ENCODE measurements at places on chromosomes 3 and 15. TPM values are rescaled to one million over a fixed set of nuclear protein-coding genes. Genes with fewer than 3 reads are reported as not detected.

The SEMA3F gene
- 36.1 TPM for total RNA-seq

The TNK2 gene
- 10.7 TPM for total RNA-seq

The WDR93 gene
- 1.5 TPM for total RNA-seq

The LTF gene
- not detected for total RNA-seq

The CCR9 gene
- not detected for total RNA-seq

The UBE2E1 gene
- total RNA-seq: 60.6 TPM

The ZNF619 gene
- total RNA-seq: 1.3 TPM

The SPPL2A gene
- 52.9 TPM for total RNA-seq

The TPRG1 gene
- total RNA-seq: 0.81 TPM

The XCR1 gene
- not detected for total RNA-seq

The C3orf85 gene
- total RNA-seq: not detected

The TRH gene
- not detected for total RNA-seq

The RAD18 gene
- 3.9 TPM for total RNA-seq

The CKMT1B gene
- total RNA-seq: not detected

The PRSS50 gene
- total RNA-seq: not detected

The EPHB3 gene
- 0.20 TPM for total RNA-seq

The SELENOK gene
- total RNA-seq: 49.8 TPM

Measured in Caki2 (cell line).